ENCODE measurements at places on chromosomes 11 and 22. TPM values are rescaled to one million over a fixed set of nuclear protein-coding genes. Genes with fewer than 3 reads are reported as not detected.

DNA sequence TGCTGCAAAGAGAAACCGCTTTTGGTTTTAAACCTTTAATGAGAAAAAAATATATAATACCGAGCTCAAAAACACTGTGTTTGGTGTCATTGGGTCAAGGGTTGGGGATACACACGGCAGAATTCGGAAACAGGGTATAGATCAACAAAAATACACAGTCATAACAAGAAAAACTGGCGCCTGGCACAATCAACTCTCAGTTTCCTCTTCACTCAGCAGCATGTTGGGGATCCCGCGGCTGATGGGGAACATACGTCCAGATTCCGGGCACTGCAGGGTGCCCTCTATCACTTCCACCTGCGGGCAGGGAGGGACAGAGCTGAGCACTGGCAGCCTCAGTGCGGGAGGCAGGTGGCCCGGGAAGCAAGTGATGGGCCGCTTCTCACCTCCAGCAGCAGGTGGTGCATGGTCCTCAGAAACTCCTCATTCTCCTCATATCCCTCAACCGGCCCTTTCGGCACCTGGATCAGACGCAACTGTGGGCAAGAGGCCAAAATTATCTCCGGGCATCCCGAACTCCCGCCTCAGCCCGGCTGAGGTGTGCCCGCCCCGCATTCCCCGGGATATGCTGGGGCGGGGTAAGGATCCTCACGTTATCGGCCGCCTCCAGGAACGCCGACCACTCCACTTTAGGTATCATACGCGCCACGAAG is 561 bp downstream of the TRMT112 start:
- DNase-seq, result peak; percentile 50

Gene CLDN5
- 1,341 TPM for total RNA-seq

DNA sequence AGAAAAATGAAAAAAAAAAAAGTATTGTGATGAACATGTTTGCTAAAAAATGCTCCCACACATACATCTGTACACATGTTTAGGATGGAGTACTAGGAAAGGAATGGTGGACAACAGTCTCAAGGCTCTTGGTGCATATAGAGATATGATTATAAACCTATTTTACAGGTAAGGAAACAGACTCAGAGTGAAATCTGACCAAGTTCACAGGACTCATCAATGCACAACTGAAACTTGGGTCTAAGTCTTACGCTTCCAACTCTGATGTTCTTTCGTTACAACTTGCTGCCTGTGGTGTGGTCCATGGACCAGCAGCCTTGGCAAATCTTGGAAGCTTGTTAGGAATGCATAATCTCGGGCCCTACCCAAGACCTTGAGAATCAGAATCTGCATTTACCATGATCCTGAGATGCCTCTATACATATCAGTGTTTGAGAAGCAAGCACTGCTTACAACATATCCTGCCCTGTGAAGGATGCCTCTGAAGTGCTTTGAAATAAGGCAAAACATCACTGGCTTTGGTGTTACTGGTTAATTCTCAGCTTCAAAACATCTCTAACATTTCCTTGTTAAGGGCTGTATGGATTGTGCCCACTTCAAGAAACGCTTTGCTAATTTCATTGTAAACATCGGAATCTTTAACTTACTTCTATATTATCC is 39.9 kb upstream of the NUP160 start:
- no peak for DNase-seq

DNA sequence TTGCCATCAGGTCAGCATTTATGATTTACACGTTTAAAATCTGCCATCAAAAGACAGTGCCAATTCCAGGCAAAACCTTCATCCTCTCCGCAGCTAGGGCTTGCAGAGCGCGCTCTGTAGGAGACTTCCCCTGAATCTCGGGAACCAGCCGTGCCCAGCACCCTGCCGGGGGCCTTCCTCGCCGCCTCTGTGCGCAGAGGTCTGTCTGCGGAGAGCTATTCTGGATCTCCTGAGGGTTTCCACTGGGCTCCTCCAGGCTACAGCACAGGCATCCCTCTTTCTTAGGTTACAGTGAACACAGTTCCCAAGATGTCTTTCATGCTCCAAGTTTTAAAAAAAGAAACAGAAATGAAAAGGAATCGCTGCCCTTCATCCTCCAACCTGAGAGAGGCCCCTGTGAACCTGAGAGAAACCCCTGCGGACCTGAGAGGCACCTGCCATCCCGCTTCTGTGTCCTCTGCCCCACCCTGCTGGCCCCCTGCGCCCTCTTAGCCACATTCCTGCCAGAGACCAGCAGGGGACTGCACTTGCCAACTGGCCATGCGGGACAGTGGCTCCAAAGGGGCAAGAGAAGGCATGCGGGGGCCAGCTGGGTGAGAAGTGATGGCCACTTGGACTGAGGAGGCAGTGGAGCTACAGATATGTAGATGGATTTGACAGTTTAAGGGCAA is 16.1 kb downstream of the TP53AIP1 start:
- DNase-seq, result no peak

DNA sequence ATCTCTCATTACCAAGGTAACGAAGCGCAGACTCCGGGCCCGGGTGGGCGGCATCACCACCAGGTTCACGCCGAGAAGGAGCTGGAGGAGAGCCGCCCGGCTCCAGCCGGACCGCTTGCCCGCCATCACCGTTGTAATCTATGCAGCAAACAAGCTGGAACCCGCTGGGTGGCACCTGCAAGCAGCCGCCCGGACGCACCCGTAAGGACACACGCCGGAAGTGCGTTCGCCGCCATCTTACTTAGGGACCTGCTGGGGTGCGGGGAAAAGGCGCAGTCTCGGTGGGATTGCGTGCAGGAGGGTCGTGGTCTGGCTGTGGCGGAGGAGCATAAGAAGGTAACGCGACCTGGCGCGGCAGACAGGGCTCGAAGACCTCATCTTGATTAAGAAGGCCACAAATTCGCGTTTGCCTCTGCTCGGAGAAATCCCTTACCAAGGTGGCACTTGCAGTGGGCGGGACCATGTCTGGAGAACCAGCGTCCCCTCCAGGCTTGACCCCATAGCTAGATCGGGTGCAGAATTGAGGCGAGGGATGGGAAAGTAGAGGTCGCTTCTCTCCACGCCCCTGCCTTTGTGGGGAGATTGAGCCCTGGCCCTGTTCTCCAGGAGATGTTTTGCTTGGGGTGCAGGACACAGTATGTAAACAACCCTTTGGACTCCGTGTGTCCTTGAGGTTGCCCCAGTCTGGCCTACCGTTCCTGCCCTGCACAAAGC is at the start of gene ACP2:
ACP2 (minus strand) TSS at position 151 of the 714 bp plus-strand sequence; CDS start at position 126, 25 bp downstream.
- peak; percentile 92 for DNase-seq

Gene OR51T1
- not detected for total RNA-seq

DNA sequence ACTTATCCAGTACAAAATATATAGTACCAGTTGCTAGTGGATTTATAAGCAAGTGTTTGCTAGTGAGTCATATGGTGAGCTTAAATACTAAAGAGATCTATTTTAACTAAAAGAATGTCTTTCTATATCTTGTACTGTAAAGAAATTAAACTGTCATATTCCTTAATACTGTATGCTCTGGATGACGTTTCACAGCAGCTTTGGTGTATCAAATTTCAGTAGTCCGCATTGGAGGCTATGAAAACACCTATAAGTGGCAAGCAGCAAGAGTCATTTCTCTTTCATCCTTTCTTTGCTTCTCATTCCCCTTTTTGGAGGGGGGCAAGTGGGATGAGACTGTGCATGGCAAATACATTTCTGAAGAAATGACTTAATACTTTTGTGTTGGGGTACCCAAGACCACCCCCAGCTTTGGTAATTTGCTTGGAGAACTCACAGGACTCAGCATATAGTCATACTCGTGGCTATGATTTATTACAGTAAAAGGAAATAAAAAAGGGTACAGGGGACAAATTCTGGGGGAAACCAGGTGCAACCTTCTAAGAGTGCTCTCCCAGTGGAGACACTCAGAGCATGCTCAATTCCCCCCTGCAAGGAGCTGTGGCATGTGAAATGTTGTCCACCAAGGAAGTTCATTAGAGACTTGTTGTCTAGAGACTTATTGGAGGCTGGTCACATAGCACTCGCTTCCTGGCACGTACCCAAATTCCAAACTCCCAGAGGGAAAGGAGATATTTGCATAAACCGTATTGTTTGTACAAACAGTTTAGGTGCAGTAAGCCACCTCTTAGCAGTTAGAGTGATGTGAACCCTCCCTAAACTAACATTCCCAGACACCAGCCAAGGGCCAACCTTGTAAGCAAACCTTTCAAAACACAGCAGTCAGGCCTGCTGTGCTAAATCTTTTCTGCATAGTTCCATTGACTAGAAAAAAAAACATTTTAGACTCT is 210.8 kb downstream of the PGR start:
- no peak for DNase-seq

Gene FXYD6
- 1.1 TPM for total RNA-seq

GRCh38 chr11:122821169-122821568 is 17.1 kb upstream of the CRTAM start:
- DNase-seq, result no peak

Gene YPEL1
- total RNA-seq, result 5.1 TPM
